T-cell (primary cell): ENCODE measurements at places on chromosomes 2 and 18. TPM values are rescaled to one million over a fixed set of nuclear protein-coding genes. Genes with fewer than 3 reads are reported as not detected.

- DNase-seq = no peak
Observed at GRCh38 chr2:209976698-209977385, 25.6 kb upstream of the RPE start.

DNA sequence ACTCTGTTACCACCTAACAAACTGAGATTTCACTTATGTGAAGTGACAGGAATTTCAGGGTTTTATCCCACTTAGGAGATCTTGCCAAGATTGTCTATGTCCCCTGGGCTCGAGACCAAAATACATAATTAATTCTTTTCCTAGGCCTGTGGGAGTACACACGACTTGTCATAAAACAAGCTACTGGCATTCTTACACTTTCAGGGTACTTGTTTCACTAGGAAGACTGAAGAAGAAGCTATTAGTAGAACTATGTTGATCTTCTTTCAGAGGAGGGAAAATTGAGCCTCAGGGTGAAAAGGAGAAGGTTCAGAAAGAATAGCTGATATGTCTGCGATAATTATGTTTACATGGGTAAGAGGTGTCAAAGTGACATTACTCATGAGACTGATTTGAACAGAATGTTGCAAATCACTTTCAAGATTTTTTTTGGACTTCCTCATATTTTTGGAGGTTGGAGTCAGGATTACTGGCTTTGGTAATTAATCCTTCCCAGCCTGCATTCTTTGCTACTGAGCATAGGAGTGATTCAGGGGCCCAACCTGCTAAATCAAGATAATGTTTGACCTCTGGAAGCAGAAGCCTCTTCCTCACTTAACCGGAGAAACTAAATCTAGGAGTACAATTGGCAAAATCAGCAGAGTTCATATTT, 240.0 kb upstream of the NT5C1B start:
- no peak for DNase-seq

- no peak for DNase-seq
Observed at GRCh38 chr2:236554629-236555282, 14.9 kb upstream of the ACKR3 start.

DNA sequence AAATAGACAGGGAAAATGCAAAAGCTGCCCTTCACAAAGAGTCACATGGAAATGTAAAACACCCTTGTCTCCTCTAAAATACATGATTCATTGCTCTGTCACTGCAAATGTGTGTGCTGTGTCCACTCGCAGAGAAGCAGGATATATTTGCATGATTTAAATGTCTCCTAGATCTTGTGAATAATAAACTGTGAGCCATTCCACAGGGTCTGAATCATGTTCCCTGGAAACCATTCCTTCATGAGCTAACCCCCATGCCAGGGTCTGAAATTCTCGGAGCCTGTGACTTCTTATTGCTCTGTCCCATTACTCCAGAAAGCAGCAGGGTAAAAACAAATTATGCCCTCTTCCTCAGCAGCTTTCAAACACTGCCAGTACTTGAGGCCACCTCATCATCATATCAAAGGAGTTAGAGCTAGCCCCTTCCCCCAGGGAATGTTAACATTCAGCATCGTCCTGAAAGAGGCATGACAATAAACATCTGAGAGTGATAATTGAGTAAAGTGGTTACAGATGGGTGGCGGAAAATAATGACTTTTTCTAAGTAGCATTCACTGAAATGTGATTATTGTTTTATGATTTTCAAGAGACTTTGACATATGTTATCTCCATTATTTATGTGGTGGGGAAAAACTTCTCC, 11.7 kb upstream of the CNGA3 start:
- DNase-seq = no peak

- DNase-seq = no peak
Observed at GRCh38 chr2:159226059-159226461, 60.4 kb downstream of the WDSUB1 start.

- DNase-seq = no peak
Observed at GRCh38 chr2:55761024-55761423, 67.4 kb upstream of the PNPT1 start.

- no peak for DNase-seq
Observed at GRCh38 chr2:103789381-103790095, 1027.7 kb downstream of the TMEM182 start.

DNA sequence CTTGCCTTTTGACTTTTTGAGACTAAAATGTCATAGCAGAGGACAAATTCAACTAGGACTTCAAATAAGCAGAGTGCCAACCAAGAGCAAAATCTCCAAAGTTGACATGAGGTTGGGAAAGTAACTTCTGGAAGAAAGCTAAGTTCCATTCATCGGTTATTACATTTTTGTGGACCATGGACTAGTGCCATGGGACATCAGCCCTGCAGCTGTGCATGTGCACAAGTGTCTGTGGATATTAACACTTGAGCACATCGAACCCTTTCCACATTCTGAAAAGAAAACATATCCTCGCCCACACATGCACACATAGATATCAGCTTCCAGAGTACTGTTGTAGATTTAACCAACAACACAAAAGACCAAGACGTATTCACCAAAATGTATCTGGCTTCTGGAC, 262.6 kb downstream of the NYAP2 start:
- DNase-seq = no peak

GRCh38 chr2:23092831-23093230, 292.1 kb upstream of the KLHL29 start:
- no peak for DNase-seq

DNA sequence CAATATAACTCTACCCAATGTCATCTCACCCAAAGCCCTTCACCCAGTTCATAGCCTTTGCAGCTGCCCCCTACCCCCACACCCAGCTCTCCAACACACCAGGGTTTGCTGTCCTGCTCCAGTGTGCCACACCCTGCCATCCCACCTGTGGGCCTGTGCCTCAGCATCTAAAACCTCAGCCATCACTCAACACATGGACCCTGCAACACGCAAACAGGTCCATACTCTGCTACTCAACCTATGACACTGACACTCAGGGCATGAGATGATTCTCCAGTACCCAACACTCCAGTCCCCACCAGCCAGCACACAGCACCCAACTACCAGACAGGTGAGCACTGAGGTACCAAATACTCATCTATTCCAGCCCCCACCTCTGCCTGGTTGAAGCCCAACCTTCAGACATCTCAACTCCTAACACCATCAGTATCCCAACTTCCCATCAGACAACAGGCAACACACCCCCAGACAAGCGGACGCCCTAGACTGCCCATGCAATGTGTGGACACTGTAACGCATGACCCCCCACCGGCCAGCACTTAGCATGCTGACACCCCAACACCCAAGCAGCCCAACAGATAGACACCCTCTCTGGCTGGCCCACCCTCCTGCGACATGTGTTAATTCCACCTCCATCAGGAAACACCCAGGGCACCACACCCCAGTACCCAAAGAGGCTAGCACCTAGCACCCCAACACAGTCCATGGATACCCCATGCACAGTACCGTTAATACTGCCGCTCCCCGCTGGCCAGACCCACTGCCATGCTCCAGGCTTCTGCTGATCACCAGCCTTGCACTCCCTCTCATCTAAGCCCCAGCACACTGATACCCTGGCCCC, 25.0 kb downstream of the ZAP70 start:
- no peak for DNase-seq

- DNase-seq = no peak
Observed at GRCh38 chr2:43070030-43070429, 156.4 kb downstream of the ZFP36L2 start.

DNA sequence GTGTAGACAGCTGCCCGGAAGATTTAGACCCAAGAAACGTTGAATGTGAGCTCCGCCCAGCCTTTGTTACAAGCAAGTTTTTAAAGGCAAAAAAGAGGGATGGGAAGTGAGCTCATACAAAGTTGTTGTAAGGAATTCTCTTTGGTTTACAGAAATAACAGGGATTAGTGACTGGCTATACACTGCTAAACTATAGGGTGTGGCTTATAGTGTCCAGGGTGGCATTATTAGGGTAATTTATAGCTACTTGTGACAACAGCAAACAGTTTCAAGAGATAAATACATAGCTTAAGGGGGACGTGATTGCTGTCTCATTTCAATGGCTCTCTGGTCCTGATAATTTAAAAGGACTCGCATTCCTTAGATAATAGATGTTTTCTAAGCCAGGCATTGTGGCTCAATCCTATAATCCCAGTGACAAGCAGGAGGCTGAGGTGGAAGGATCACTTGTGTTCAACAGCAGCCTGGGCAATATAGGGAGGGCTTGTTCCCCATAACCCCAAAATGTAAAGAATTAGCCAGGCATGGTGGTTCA, 66.5 kb upstream of the TGIF1 start:
- no peak for DNase-seq

- no peak for DNase-seq
Observed at GRCh38 chr18:50977037-50977760, 9.4 kb downstream of the ELAC1 start.

COLEC12 gene
- total RNA-seq = not detected

DYNAP gene
- total RNA-seq = not detected

- DNase-seq = no peak
Observed at GRCh38 chr2:73930386-73930785, 3.7 kb downstream of the DGUOK start.

- DNase-seq = no peak
Observed at GRCh38 chr18:55319459-55320193, 268.4 kb downstream of the TCF4 start.

SLC25A12 gene
- total RNA-seq = 11.7 TPM

GRCh38 chr2:42001711-42002201, 46.1 kb upstream of the PKDCC start:
- DNase-seq = no peak

DNA sequence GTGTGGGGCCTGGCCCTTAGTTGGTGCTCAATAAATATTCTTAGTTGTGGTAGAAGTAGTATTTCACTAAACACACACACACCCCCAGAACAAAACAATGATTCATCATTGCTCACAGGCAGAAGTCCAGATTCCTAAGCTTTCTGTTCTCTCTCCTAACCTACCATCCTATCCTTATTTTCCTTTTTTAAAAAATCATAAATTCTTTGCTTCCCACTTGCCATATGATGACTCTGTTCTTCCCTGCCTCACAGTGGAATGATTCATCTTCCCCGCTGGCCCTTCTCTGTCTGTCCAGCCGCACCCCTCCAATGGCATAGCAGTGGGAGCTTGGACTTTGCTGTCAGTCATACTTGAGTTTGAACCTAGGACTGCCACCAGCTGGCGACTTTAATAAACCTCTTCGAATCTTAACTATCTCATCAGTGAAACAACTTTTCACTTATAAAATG, 5.2 kb downstream of the EML6 start:
- DNase-seq = no peak

GRCh38 chr2:173996766-173997165, 31.6 kb upstream of the SP3 start:
- no peak for DNase-seq

DNA sequence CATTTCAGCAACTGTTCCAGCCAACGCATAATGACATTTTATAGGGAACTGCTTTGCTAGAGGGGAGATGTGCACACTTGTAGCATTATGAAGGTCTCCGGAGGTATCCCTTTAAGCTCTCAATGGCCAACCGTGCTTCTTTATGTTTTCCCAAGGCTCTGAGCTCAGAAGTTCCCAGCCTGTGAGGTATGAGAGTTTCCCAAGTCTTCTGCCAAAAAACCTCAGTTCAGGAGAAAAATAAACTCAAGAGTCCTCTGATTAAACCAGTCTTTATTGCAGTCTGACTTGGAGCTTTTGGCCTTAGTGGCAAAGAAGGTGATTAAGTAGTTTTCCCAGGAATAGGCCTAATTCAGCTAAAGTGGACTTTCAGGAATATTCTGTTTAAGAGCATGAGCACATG, 35.4 kb upstream of the ZNF532 start:
- DNase-seq = no peak

ATP6V1B1 gene
- total RNA-seq = not detected

DNA sequence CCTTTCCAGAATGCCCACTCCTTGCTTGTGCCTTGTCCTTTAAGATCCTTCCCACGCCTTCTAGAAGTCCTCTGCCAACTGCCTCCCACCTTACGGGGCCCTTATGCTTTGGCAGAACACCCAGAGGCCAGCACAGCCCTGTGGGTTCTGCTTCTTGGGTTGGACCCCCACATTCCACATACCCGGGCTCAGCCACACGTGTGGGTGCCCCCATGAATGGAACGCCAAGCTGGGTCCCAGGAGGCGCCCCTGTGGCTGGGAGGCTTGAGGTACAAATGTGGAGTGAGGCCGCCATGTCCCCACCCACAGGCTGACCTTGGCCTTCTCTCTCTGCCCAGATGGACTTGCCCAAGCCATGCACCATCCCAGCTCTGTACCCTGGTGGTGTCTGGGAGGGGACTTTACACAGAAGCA, 74.2 kb downstream of the STPG4 start:
- no peak for DNase-seq

- no peak for DNase-seq
Observed at GRCh38 chr18:4511166-4511565, 56.1 kb upstream of the DLGAP1 start.

SLC19A3 gene
- total RNA-seq = not detected

MERTK gene
- total RNA-seq = 0.33 TPM

DNA sequence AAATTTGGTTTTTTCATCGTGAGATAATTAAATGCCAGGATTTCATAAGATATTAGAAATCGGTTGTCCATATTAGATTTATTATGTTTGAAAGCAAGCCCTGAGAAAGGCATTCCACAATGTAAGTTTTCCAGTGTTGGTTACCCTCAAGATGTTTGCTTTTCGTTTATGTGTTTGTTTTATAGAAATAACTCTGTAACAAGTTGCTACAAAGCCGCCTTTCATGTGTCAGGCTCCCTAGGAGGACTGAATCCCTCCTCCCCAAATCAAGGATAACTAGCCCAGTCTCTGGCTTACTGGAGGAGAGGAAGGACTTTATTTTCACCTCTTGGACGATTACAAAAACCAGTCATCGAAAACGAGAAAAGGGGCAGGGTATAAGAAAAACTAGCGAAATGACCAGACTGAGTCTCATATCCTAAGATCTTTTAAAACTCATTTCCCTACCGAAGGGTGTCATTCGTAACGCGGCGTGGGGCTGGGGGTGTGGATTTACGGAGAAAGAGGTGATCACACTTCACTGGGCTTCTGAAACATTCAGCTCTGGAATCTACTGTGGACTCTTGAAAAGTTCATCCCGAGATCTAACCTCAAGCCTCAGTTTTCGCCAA, 1.0 kb upstream of the PEX13 start:
- no peak for DNase-seq

DNA sequence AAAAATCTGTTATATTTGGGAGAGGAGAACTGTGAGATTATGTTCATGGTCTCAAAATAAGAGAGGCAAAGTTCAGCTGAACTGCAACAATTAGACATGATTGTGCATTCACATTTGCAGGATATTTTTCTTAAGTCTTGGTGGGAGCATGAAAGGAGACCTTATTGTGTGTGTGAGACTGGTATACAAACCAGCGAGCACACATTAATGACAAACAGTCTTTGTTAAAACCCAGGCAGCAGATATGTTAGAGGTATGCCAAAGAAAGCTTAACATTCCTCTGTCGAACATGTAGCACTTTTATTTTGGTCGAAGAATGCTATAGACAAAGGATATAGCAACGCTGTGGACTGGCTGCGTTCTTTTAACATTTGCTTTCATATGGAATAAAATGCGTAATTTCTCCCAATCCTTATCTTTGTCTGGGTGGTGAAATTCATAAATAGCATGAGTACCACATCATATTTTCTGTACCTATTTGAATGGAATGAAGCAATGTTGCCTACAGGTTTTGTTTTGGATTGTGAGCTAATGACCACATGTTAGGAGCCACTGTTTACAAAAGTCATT, 88.4 kb downstream of the ICOS start:
- DNase-seq = no peak

- no peak for DNase-seq
Observed at GRCh38 chr18:48605408-48605845, 66.6 kb downstream of the CTIF start.
